Gastrocnemius medialis (tissue), 4 donors: ENCODE measurements at places on chromosomes 12 and 14. TPM values are rescaled to one million over a fixed set of nuclear protein-coding genes. Genes with fewer than 3 reads are reported as not detected.

The TEX52 gene
- total RNA-seq, result 0.68 TPM

GRCh38 chr12:91986084-91986483, 159.6 kb downstream of the BTG1 start:
- no peak overlapping the region for H3K4me3 ChIP-seq
- H3K27ac ChIP-seq, result no peak overlapping the region
- no peak for DNase-seq
- H3K27me3 ChIP-seq, result no peaks in the 10 kb centered on the region
- no peaks in the 10 kb centered on the region for H3K4me1 ChIP-seq

The PTPRR gene
- 0.20 TPM for total RNA-seq

The INHBC gene
- 0.35 TPM for total RNA-seq

The STON2 gene
- total RNA-seq, result 144 TPM

GRCh38 chr12:114767906-114768722, 84.1 kb upstream of the TBX3 start:
- H3K4me1 ChIP-seq, result no peaks in the 10 kb centered on the region
- no peak overlapping the region for H3K27ac ChIP-seq
- no peaks in the 10 kb centered on the region for H3K36me3 ChIP-seq
- no peaks in the 10 kb centered on the region for H3K27me3 ChIP-seq

The RBP5 gene
- not detected for total RNA-seq

DNA sequence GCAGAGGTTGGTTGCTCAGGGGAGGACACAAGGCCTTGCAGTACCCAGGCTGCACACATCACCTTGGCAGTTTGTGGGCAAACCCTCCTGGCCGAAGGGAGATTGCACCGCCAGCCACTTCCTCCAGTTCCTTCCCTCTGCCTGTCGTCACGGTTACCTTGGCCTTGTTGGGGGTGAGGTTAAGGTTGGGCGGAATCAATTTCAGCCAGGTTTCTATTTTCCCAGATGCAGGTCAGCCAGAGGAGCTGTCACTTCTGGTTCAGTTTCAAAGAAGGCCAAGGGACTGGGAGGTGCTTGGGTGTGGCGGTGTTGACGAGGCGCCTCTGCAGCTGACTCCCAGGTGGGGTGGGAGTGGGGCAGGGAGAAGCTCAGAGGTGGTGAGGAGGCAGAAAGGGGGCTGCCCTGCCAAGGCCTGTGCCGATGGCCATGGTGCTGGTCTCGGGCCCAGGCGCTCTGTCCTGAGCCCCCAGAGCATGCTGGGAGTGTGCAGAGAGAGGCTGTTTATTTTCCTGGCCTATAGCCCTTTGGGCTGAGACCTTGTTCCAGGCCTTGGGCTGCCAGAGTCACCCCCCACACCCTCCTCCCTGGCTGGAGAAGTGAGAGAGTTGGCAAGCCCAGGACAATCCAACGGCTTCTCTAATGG, 31.4 kb downstream of the JDP2 start:
- H3K27me3 ChIP-seq, result no peaks in the 10 kb centered on the region
- peaks cover 71% of the 10 kb centered on the region for H3K4me1 ChIP-seq
- peak; percentile 84 for DNase-seq
- H3K4me3 ChIP-seq, result no peak overlapping the region
- peak overlapping the region; percentile 93 for H3K27ac ChIP-seq

DNA sequence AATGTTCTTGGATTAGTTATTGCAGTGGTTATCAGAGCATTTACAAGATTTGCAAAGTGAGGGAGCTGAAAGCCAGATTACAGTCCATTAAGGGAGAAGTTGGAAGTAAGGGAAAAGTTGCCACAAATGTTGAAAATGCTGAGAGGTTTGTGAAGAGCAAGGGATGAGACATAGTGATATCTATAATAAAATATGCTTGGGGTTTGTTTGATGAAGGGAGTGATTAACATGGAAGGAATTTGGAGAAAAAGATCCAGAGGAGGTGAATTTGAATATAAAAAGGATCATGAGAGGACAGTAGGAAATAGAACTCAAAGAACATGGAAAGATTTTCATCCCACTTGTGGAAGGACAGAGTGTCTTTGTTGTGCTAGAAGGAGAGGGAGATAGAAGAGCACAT, 19.3 kb upstream of the CCER1 start:
- H3K4me1 ChIP-seq, result no peaks in the 10 kb centered on the region
- no peaks in the 10 kb centered on the region for H3K36me3 ChIP-seq
- H3K4me3 ChIP-seq, result no peak overlapping the region
- no peaks in the 10 kb centered on the region for H3K27me3 ChIP-seq
- H3K27ac ChIP-seq, result no peak overlapping the region
- no peak for DNase-seq

GRCh38 chr12:46574847-46575246, 202.3 kb upstream of the SLC38A2 start:
- DNase-seq, result no peak
- peaks cover 45% of the 10 kb centered on the region for H3K4me1 ChIP-seq
- H3K36me3 ChIP-seq, result no peaks in the 10 kb centered on the region
- no peak overlapping the region for H3K27ac ChIP-seq
- H3K27me3 ChIP-seq, result no peaks in the 10 kb centered on the region

GRCh38 chr12:132218527-132218875, 74.2 kb downstream of the NOC4L start:
- no peaks in the 10 kb centered on the region for H3K36me3 ChIP-seq
- H3K4me3 ChIP-seq, result no peak overlapping the region
- H3K4me1 ChIP-seq, result no peaks in the 10 kb centered on the region
- no peak for DNase-seq

The MGP gene
- total RNA-seq, result 57.2 TPM

DNA sequence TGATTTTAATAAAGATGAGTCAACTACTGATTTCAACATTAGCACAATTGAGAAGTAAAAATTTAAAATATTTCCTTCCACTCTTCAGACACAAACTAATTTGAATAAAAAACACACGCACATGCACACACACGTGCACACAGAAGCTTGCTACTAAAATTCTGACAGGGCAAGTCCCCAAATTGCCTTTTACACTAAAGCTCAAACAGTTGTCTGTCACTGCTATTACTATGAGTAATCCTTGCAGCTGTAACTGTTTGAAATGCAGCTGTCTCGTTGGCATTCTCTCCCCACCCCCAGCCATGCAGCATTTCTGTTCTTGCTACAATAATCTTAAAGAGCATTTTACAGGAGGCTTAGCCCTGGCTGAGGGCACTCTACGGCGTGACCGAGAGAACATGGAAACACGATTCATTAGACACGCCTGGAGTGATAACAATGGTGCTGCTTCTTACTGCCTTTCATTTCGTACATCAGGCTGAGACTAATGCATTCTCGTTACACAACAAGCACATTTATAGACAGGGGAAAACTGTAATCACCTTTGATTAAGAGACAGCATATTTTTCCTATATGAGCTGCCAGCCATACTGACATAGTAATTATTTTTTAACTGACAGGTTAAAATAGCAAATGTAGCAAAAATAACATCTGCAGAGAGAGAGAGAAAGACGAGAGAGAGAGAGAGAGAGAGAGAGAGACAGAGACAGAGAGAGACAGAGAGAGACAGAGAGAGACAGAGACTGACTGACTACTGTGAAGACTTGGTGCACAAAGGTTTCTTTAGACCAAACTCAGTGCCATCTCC, 153.8 kb downstream of the MED13L start:
- H3K27me3 ChIP-seq, result no peaks in the 10 kb centered on the region
- DNase-seq, result peak; percentile 67
- H3K36me3 ChIP-seq, result no peaks in the 10 kb centered on the region

DNA sequence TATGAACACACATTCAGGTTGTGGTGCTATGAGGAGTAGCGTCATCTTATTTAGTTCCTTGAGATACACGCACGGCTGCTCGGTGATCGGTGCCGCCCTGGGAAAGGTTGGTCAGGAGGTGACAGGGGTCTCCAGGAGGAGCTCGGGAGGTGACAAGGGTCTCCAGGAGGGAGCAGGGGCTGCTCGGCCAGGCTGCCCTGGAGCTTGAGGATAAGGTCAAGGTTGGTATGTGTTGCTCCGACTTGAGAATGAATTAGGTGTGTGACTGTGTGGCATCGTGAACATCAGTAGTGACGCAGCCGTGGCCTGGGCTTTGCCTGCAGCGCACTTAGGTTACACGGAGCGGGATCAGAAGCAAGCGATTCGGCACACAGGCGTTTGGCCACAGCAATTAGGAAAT, 36.2 kb downstream of the CCDC92 start:
- H3K4me1 ChIP-seq, result no peaks in the 10 kb centered on the region
- DNase-seq, result no peak
- no peak overlapping the region for H3K4me3 ChIP-seq

- no peaks in the 10 kb centered on the region for H3K27me3 ChIP-seq
- H3K4me1 ChIP-seq, result no peaks in the 10 kb centered on the region
- DNase-seq, result no peak
- H3K27ac ChIP-seq, result no peak overlapping the region
Measured at GRCh38 chr14:32426028-32426427, 96.9 kb downstream of the AKAP6 start.

DNA sequence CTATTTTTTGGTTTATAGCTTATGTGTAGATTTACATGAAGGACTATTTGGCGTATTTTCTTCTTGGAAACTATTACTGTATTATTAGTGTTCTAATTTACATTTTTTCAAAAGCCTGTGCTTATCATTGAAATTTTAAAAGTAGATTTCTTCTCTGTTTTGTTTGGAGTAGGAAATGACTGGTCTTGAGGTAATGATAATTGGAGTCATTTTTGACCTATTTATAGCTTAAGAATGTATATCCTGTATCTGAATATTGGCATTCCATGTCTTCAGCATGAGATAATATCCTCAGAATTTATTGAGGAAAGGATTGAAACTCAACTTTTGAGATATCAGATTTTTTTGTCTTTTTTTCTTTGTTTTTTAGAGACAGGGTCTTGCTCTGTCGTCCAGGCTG, 193.4 kb downstream of the ERC1 start:
- no peak overlapping the region for H3K27ac ChIP-seq
- no peak for DNase-seq
- no peak overlapping the region for H3K4me3 ChIP-seq
- H3K27me3 ChIP-seq, result no peaks in the 10 kb centered on the region
- H3K4me1 ChIP-seq, result no peaks in the 10 kb centered on the region

DNA sequence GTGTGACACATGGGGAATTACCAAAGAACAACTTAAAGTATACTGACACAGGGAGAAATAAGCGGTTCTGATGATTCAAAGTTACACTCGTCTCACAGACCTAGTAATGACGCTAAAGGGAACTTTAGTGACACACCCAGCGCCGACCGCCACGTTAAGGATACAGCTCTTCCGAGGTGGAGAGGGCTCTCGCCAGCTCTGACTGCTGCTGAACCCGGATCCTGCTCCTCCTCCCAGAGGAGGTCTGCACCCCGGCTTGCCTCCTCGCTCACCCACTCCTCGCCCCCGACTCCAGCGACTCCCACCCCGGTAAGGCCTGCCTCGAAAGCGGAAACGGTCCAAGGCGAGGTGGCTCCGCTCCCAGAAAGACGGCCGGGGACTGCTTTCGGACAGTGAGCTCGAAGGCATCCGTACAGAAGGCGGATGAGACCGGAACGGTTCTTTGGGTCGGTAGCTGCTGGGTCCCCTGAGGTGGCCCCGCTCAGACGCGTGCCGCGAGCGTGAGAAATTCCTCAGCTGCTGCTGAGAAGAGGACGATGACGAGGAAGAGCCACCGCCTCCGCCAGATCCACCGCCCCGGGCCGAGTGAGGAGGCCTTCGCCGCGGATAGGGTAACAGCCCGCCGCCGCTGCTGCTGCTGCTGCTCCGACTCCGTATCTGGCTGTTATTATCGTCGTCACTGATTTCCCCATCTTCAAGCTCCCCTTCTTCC, 643 bp downstream of the ZFC3H1 start:
- peak overlapping the region; percentile 95 for H3K27ac ChIP-seq
- peaks cover 27% of the 10 kb centered on the region for H3K4me1 ChIP-seq
- peak; percentile 32 for DNase-seq
- H3K27me3 ChIP-seq, result no peaks in the 10 kb centered on the region
- H3K4me3 ChIP-seq, result peak overlapping the region; percentile 82

The KRT80 gene
- total RNA-seq, result 0.13 TPM

DNA sequence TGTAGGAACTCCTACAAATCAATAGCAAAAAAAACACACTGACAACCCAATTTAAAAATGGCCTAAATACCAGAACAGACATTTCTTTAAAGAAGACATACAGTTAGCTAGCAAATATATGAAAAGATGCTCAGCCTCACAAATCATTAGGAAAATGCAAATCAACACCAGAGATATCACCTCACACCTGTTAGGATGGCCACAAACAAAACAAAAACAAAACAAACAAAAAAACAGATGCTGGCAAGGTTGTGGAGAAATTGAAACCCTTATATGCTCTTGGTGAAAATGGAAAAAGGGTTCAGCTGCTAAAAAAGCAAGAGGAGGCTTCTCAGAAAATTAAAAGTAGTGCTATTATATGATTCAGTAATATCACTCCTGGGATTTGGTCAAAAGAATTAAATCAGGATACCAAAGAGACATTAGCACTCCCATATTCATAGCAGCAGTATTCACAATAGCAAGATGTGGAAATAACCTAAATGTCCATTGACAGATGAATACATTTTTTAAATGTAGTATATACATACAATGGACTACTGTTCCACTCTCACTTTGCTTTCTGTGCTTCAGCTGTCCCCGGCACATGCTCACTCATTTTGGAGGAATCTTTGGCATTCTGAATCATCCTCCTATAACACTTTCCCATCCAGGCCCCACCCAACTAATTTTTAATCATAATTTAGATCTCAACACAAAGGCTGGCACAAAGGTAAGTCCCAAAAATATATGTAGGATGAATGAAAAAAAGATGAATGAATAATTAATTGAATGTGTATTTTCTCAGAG, 99.1 kb downstream of the SYT1 start:
- DNase-seq, result no peak
- no peak overlapping the region for H3K27ac ChIP-seq
- H3K36me3 ChIP-seq, result no peaks in the 10 kb centered on the region
- H3K4me3 ChIP-seq, result no peak overlapping the region

GRCh38 chr14:33545696-33546095, 405.2 kb downstream of the EGLN3 start:
- H3K27ac ChIP-seq, result no peak overlapping the region
- H3K36me3 ChIP-seq, result no peaks in the 10 kb centered on the region
- DNase-seq, result no peak
- no peaks in the 10 kb centered on the region for H3K4me1 ChIP-seq
- no peaks in the 10 kb centered on the region for H3K27me3 ChIP-seq
- H3K4me3 ChIP-seq, result no peak overlapping the region

GRCh38 chr12:32399370-32400113, at the start of gene FGD4:
TSS of gene FGD4 (plus strand) at chr12:32399558.
- H3K4me1 ChIP-seq, result peaks cover 4% of the 10 kb centered on the region
- DNase-seq, result peak; percentile 91
- H3K4me3 ChIP-seq, result peak within 1 kb of the TSS; percentile 90
- peak within 1 kb of the TSS; percentile 85 for H3K27ac ChIP-seq
- H3K27me3 ChIP-seq, result no peaks in the 10 kb centered on the region
- no peaks in the 10 kb centered on the region for H3K36me3 ChIP-seq
